Right cardiac atrium (tissue), 5 donors: ENCODE measurements at places on chromosomes 2 and 18.

- no peak for DNase-seq
Measured at GRCh38 chr2:177909962-177910361, 162.6 kb downstream of the PDE11A start.

DNA sequence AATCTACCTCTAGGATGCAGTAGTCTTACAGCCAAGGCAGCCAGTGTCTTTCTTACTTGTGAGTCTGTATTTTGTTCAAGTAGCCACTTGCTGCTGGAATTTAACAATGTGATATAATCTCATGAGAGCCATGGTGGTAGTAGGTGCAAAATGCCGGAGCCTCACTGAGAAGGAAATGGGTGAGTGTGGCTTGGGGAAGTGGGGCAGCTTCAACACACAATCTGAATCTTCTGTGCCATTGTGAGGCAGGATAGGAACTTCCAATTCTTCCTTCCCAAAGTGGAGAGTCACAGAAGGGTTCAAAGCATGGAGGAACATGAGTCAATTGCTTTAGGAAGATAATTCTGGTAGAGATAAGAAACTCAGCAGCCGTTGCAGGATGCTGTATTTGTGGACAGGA, 158.7 kb upstream of the APCDD1 start:
- no peak for DNase-seq

- no peak for DNase-seq
Measured at GRCh38 chr18:9418047-9418690, 57.1 kb upstream of the RALBP1 start.

- no peak for DNase-seq
Measured at GRCh38 chr2:43763091-43763490, 10.7 kb upstream of the DYNC2LI1 start.

GRCh38 chr2:133952420-133952819, 301.5 kb upstream of the MGAT5 start:
- no peak for DNase-seq

- no peak for DNase-seq
Measured at GRCh38 chr2:34161549-34161948, 562.5 kb upstream of the FAM98A start.

DNA sequence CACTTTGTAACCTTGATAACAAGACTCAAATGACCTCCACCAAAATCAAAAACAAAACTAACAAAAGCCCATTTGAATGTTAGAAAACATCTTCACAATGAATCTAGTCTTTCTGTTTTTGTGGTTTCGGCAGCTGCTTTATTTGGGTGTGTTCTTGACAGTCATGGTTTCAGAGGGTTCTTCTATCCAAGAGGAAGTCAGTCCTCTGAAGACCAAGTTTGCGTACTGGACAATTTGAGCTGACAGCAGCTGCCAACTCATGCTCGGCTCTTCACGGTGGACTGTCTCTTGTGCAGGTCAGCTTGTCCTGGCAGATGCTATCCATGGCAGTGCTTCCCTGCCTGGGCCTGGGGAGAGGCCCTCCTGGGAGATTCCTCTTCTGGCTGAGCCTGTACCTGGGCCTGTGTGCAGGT, 91.0 kb downstream of the TMEM17 start:
- no peak for DNase-seq

DNA sequence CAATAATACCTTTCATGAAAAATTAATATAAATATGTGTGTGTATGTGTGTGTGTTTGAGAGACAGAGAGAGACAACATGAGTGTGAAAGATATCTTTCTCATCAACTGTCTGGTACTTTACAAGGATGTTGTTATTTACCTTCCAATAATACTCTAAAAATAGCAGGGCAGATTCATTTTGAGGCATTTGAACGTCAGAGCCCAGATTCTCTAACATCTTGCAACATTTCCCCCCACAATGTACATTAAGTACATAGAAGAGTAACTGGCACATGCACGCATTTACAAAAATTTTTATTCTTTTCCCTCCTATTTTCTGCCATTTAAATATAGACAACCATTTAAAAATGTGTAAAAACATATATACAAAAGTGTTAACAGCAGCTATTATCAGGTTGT, 100.9 kb downstream of the PID1 start:
- DNase-seq = no peak
